ENCODE measurements at places on chromosomes 6 and 20.

DNA sequence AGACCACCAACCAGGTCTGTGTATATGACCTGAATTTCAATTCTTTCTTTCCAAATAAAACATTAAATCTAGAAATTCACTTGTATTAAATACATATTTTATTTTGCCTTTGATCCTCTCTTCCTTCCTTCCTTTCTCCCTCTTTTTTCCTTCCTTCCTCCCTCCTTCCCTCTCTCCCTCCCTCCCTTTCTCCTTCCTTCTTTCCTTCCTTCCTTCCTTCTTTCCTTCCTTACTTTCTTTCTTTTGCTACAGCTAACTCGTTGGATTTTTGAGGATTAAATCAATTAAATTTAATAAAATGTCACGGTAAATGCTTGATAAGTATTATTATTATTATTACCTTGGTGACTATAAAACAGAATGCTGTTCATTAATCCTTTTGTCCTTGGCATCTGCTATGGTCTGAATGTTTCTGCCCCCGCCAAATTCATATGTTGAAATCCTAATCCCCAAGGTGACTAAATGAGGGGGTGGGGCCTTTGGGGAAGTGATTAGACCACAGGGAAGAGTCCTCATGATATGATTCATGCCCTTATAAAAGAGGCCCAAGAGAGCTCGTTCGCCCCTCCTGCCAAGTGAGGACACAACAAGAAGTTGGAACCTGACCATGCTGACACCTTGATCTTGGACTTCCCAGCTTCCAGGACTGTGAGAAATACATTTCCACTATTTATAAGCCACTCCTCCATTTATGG is 67.6 kb upstream of the BTBD3 start:
- DNase-seq, result no peak

DNA sequence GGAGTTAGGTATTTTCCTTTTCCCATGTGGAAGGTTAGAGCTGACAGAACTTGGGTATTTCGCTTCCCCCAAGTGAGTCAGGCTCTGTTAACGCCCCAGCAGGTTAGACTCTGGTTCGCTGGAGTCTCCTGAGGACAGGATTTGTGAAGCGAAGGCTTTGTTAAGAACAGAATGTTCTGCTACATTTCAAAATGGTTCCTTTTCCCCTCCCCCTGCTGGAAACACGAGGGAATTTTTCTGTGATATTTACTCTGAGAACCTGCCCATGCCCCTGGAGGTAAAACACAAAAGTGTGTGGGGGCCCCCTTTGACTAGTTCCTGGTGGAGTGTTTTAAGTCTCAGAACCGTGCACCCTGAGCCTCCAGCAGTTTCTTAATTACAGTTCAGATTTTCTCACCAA is 731.4 kb upstream of the CITED2 start:
- DNase-seq, result no peak

GRCh38 chr20:59966428-59966827 is 8.2 kb downstream of the CDH26 start:
- DNase-seq, result no peak

GRCh38 chr6:77620278-77620882 is 32.5 kb upstream of the MEI4 start:
- DNase-seq, result no peak

DNA sequence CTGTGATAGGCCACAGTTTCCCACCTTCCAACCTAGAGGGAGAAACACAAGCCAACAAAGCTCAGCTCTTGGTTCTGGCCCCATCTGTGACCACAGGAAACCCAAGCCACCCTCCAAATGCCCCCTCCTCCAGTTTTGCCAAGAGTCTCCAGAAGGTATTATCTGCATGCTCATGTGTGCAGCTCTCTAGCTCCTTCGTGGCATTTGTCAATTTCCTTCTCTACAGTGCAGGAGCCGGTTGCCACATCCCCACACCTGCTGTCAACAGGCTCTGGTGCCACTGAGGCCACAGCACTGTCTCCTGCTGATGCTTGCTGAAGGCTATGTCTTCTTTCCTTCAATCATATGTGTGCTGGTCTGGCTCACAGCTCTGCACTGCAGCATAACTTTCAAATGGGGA is 177.2 kb downstream of the CLIC5 start:
- no peak for DNase-seq

GRCh38 chr6:52365866-52366540 is 4.1 kb downstream of the PAQR8 start:
- DNase-seq, result no peak

DNA sequence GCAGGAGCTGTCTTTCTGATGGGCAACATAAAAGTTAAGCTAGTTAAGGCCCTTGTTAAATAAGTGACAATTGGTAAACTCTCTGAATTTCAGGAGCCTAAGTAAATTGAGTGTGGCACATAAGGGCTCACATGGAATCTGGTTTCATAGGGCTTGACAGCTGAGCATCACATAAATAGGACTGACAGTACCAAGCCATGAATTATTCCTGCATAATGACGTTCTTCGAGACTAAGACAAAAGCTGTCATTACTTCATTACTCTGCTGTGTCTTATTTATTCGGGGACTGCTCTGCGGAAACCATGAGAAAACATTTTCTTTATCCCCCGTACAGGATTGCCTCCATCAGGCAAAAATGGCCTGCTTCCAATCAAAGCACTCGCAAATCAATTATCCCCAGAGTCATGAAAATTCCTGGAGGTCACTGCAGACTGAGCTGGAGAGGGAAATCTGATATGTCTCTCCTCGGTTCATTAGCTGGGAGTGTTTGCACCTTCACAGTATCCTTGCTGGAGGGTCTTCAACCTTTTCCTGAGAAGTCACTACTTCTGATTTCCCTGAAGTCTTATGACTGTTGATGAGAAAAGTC is 311.4 kb downstream of the CDH26 start:
- no peak for DNase-seq

GRCh38 chr20:19940988-19941460 is 76.1 kb upstream of the NAA20 start:
- no peak for DNase-seq

GRCh38 chr20:22490287-22491193 is 93.8 kb downstream of the FOXA2 start:
- DNase-seq, result no peak

- DNase-seq, result no peak
These were observed 72.3 kb downstream of the CDYL start for GRCh38 chr6:4848382-4849068.

GRCh38 chr6:89411145-89412070 is 665 bp downstream of the RRAGD start:
- DNase-seq, result peak; percentile 52

DNA sequence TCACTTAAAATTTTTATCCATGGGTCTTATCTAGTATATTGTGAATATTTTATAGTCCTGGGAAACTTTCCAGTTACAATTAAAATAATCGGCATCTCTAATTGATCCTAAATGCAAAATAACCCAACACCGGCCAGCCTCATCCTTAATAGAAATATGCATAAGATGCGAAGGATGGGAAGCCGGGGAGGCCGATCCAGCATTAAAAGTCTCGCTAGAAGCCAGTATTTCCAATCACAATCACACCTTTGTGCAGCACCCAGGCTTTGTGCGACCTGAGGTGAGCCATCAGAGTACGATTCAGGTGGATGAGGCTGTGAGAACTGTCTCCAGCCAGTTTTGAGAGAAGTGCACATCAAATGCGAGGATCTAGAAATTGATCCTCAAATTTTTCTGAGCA is 65.4 kb downstream of the EZR start:
- DNase-seq, result no peak

DNA sequence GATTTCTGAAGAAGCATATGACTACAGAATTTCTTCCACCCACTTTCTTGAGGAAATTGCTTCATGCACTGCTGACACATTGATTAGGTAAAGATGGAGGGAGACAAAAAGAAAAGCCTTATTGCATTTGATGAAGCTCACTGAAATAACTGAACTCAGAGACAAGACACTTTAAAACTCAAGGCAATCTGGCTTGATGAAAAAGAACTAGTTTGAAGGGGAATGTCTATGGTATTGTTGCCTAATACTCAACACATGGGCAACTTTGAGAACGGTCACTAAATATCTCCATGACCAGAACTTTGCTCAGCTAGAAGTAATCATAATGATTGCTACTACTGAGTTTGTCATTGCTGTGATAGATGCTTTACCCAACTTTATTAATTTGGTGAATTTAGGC is 38.1 kb downstream of the HTR1B start:
- DNase-seq, result no peak

- no peak for DNase-seq
These were observed 110.6 kb downstream of the PLEKHG1 start for GRCh38 chr6:150710236-150710635.

DNA sequence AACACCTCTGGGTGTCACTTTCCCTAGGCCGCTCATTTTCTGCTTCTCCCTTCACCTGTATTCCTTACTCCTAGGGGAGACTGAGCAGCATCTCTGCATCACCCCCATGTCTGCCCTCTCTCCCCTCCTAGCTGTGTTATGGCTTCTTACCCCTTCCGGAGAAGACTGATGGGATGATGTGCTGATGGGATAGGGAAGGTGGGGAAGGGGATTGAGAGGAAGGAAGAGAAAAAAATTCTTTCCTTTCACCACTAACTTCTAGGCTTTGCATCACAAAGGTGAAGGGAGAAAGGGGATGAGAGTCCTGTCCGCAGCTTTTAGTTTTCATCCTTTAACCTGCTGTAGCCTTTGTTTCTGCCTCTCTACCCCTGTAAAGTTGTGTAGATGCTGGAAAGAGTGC is 26.7 kb downstream of the AKAP7 start:
- DNase-seq, result no peak

DNA sequence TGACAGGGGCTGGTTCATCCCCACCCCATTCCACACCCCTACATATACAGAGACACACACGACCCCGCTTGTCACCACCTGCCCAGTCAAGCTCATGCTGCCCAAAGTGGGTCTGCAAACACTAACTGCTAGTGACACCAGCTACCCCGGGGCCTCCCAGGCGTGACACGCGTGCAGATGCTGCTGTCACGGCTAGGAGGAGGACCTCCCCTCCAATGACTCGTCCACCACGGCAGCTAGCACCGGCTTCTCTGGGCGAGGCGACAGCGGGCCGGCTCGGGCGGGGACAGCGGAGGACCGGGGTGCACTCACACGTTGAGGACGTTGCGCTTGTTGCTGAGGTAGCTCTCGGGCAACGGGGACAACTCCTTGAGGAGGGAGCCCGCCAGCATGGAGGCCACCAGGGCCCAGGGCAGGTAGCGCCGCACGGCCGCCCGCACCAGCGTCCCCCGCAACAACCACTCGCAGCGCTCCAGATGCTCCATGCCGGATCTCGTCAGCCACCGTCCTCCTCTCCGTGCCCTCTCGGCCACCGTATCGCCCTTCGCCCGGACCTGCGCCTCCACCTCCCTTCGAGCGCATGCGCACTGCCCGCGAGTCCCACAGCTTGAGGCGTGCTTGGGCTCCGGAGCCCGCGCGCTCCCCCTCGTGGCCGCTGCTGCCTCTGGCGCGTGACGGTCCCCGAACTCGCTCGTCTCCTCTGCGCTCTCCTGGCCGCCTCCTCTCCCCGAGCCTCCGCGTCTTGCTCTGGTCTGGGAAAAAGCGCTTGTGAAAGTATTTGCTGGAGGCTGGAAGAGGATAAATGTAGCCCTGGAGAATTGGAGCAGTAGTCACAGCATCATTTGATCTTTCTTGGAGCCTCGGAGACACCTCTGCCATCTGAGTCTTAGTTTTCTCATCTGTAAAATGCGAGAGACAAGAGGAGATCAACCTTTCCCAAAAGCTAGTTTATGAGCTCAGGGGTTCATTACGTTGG is at the start of gene FITM2:
Gene FITM2 (minus strand): TSS at position 539 of the 976 bp plus-strand sequence. CDS start 54 bp downstream, at position 485.
- peak; percentile 99 for DNase-seq

GRCh38 chr6:82072751-82073150 is 174.8 kb downstream of the IBTK start:
- DNase-seq, result no peak

DNA sequence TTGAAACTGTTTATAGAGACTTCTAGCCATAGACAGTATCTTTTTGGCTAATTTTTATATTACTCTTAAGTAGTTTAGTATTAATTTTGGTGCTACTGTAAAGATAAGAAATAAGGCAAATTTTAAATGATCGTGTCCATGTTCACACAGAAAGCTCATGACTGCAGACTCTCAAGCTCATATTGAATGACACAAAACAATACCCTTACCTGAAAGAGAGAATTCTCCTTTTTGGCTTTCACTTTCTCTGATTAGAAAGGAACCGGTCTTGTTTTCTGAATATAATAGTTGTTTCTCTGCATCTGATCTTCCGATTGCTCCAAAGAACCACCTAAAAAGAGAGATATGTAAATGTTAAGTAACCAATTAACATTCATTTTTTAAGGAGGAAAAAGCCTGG is 57.0 kb downstream of the FRK start:
- no peak for DNase-seq

GRCh38 chr6:42129360-42129676 is 13.1 kb downstream of the C6orf132 start:
- DNase-seq, result no peak

GRCh38 chr6:50240986-50241385 is 191.3 kb upstream of the DEFB112 start:
- no peak for DNase-seq

- peak; percentile 84 for DNase-seq
These were observed 55.0 kb upstream of the FOXC1 start for GRCh38 chr6:1554476-1555310.

DNA sequence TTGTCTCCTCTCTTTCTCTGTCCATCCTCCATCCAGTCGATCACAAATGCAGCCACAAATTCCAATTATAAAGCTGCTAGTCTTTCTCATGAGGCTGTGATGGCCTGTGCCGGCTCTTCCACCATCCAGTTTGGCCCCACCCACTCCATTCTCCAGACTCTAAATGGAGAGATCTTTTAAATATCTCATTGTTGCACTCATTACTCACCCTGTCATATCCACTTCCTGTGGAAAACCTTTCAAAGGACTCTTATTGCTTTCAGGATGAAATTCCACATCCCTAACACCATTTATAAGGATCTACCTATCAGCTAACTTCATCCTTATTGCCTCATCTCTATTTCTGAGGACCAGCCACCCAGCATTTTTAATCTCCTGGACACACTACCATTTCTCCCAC is 70.6 kb downstream of the NRN1 start:
- no peak for DNase-seq

- no peak for DNase-seq
These were observed 36.3 kb downstream of the PYGB start for GRCh38 chr20:25284131-25284601.

- DNase-seq, result no peak
These were observed 91.5 kb upstream of the SASH1 start for GRCh38 chr6:148250975-148251685.
